ENCODE measurements at places on chromosomes 2 and 18.

DNA sequence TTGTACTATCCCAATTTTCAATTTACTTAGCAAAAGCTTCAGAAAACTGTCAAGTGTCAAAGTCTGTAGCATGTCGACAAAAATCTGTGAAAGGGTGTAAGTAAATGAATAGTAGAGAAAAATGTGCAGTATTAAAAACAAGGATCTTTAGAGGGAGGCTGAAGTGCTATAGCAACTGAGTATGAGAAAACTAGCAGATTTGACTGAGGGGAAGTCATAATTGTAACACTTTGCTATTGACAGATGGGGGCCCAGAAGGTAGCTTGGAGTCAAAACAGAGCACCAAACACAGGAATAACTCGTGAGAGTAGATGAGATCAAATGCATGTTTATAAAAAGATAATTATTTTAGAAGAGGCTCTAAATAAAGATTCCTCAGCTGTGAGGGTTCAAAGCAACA lies 657.7 kb downstream of the TMEM182 start:
- DNase-seq, result no peak

DNA sequence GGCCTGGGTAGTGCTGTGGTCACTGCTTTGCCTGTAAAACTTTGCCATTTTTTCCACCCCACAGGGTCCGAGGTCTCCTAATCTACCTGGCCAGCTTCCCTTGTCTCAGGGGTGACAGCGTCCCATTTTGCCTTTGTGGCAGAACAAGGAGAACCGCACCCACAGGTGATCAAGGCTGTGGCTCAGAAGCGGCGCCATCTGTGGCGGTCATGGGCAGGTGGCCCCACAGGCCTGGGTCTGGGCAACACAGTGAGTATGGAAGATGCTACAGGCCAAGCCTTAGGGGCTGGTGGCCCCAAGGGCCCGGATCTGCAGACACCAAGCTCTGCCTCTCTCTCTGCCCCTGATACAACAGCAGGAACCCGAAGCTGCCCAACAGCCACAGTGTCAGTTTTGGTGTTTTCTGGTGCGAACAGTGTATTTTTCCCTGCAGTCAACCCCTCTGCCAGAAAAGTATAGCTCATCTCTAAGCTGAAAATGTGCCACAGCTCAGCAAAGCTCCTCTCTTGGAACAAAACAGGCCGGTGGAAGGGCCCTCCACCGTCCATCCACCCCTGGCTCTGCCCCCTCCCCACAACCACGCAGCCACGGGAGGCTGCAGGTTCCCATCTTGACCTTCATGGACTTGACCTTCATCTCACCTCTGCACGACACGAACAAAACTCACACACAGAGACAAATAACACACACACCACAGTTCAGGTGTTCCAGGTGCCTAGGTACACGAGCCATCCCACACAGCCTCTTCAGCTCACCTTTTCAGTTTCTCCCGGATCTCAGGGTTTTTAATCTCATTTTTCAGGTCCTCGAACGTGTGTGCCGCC lies 96.7 kb downstream of the PXDN start:
- no peak for DNase-seq

DNA sequence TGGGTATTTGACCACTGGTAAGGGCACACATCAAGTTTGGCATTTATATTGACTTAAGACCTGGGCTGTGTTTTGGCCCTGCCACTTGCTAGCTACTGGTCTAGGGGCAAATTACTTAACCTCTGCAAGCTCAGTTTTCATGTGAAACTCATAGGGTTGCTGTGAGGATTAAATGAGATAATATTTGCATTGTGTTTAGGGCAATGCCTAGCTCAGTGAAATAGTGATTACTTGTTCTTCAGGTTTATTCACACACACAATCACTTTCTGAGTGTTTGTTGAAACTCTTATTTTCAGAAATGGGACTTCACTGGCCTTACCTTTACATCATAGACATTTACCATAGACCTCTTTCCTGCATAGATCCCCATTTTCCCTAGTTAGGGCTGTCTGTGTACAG lies 12.3 kb downstream of the CERS6 start:
- no peak for DNase-seq

DNA sequence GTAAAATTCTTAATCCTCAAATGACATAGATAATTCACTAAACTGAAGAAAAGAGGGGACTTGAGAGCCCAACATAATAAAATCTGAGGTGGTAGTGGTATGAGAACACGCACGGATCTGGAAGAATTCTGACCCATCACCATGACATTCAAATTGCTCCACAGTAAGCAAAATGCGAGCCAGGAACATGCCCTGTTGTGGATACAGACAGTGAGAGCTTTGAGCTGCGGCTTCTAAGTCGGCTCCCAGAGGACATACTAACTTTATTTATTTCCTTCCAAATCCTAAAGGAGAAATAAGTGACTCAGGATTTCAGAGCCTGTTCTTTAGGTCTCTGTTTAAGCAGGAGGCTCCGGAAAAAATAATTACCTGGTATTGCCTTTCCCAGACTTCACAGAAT lies 143.4 kb upstream of the SMAD7 start:
- DNase-seq, result no peak

DNA sequence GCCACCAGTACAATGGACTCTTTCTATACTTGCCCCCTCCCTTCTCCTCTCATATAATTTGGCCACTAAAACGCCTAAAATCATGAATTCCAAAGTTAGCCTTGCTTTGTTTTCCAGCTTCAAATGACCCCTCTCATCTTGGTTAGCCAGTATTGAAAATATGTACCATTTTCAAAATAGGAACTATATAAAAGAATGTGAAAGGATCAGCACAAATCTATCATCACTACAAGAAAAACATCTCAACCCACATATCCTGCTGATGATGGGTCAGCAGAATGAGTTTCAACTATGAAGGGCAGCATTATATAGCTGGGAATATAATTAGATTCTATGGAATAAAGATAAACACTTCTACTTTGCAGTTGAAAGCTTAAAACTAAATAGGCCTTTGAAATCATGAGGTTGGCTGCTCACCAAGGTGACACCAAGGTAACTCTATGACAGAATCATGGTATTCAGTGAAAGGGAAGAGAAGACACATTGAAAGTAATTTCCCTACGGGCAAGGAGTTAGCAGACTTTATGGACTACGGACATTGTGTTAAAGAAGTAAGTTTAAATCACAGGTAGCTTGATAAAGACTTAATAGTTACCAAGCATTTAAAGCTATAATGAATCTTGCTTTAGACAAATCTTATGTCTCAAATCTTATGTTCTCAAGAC lies 873.0 kb downstream of the CPS1 start:
- DNase-seq, result no peak
